Muscle of leg (tissue), 16 donors: ENCODE measurements at places on chromosomes 16 and 17. TPM values are rescaled to one million over a fixed set of nuclear protein-coding genes. Genes with fewer than 3 reads are reported as not detected.
A peak's percentile ranks its signal among the peaks of the same experiment; 100 is the strongest.

The TANGO6 gene
- 5.5 TPM for polyA plus RNA-seq

DNA sequence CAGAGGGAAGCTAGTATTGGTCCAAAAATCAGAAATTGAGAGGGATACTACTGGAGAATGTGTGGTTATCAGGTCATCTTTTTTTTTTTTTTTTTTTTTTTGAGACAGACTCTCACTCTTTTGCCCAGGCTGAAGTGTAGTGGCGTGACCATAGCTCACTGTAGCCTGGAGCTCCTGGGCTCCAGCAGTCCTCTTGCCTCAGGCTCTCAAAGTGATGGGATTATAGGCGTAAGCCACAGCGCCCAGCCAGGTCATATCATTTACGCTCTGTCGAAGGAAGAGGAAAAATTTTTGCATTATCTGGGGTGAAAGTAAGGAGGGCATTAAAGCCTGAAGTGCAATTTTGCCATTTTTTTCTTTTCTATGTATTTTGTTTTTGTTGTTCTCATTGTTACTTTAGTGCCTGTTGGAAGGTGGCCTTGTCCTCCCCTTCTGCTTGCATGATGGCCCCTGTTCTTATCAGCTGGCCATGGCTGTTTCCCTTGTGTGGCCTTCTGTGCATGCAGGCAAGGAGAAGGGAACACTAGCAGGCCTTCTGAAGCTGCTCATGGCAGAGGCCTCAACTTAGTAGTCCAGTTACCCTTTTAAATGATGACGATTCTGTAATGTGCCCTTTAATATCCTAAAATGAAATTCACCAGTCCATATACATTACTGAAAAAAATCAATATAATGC, 118.3 kb downstream of the SPECC1 start:
- no peak overlapping the region for H3K4me3 ChIP-seq
- peaks cover 3% of the 10 kb centered on the region for H3K27me3 ChIP-seq
- H3K4me1 ChIP-seq, result no peaks in the 10 kb centered on the region
- H3K36me3 ChIP-seq, result no peaks in the 10 kb centered on the region
- DNase-seq, result no peak
- no peak overlapping the region for H3K27ac ChIP-seq

DNA sequence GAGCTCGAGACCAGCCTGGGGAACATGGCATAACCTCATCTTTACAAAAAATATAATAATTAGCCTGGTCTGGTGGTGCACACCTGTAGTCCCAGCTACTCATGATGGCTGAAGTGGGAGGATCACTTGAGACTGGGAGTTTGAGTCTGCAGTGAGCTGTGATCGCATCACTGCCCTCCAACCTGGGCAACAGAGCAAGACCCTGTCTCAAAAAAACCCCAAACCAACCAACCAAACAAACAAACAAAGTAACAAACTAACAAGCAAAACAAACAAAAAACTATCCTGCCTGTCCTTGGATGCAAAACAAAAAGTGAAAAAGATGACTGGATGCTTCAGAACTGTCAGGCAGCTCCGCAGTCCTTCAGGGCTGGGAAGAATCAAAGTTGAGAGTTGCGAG, 5.7 kb upstream of the NGFR start:
- DNase-seq, result no peak
- H3K36me3 ChIP-seq, result no peaks in the 10 kb centered on the region
- peaks cover 23% of the 10 kb centered on the region for H3K27me3 ChIP-seq
- H3K27ac ChIP-seq, result no peak overlapping the region
- H3K4me3 ChIP-seq, result no peak overlapping the region
- H3K4me1 ChIP-seq, result peaks cover 24% of the 10 kb centered on the region

GRCh38 chr17:29038085-29038795, 4.7 kb upstream of the PIPOX start:
- DNase-seq, result no peak
- no peak overlapping the region for H3K4me3 ChIP-seq
- H3K27ac ChIP-seq, result no peak overlapping the region
- H3K4me1 ChIP-seq, result peaks cover 18% of the 10 kb centered on the region

The MT4 gene
- polyA plus RNA-seq, result not detected

DNA sequence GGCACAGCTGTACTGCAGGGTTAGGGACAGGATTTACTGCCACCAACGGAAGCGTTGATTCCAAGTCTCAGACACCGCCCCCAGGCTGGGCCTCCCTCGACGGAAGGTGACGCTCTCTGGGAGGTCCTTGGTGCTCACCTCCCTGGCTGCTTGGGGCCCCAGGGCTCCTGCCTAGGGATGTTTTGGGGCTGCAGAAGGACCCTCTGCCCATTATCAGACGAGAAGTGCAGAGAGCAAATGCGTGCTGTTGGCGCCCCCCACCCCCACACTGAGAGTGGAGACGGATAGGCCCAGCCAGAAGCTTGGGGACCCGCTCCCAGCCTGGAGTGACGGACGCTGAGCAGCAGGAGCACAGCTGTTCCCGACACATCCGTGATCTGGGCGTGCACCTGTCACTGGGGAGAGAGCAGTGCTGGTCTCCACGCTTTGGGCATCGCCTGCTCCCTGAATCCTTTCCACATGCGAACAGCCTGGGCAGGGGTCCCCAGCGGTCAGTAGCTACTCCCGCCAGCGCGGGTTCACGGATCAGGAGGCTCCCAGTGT, 5.1 kb upstream of the SOX8 start:
- no peak overlapping the region for H3K4me3 ChIP-seq
- DNase-seq, result peak; percentile 85
- H3K27me3 ChIP-seq, result peaks cover 7% of the 10 kb centered on the region
- peaks cover 82% of the 10 kb centered on the region for H3K4me1 ChIP-seq
- no peaks in the 10 kb centered on the region for H3K36me3 ChIP-seq

DNA sequence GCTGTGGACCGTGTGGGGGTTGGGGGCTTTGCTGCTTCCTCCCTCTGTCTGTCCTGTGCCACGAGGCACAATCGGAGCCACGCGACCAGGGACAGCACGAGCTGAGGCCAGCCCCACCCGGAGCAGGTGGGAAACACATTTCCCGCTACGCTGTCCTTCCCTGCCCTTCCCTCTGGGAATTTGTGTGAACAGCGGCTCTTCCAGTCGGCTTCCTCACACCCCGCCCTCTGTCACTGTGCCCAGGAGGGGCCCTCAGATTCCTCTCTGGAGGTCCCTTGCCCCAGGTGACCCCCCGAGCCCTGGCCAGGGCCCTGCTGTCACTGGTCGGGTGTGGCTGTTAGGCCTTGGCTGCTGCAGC, 19.6 kb downstream of the SPIRE2 start:
- H3K4me1 ChIP-seq, result peaks cover 17% of the 10 kb centered on the region
- DNase-seq, result no peak
- no peaks in the 10 kb centered on the region for H3K36me3 ChIP-seq
- no peaks in the 10 kb centered on the region for H3K27me3 ChIP-seq
- no peak overlapping the region for H3K27ac ChIP-seq

DNA sequence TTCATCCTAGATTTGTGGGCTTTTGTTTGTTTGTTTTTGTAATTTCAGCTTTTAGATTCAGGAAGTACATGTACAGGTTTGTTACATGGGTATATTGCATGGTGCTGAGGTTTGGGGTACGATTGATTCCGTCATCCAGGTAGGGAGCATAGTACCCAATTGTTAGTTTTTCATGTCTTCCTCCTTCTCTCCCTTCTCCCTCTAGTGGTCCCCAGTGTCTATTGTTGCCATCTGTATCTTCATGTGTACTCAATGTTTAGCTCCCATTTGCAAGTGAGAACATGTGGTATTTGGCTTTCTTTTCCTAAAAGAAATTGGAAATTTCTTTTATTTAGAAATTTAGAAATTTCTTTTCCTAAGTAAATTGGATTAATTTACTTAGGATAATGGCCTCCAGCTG, 37.1 kb upstream of the BCAS3 start:
- H3K4me3 ChIP-seq, result no peak overlapping the region
- peaks cover 5% of the 10 kb centered on the region for H3K36me3 ChIP-seq
- H3K27me3 ChIP-seq, result no peaks in the 10 kb centered on the region
- no peaks in the 10 kb centered on the region for H3K4me1 ChIP-seq

DNA sequence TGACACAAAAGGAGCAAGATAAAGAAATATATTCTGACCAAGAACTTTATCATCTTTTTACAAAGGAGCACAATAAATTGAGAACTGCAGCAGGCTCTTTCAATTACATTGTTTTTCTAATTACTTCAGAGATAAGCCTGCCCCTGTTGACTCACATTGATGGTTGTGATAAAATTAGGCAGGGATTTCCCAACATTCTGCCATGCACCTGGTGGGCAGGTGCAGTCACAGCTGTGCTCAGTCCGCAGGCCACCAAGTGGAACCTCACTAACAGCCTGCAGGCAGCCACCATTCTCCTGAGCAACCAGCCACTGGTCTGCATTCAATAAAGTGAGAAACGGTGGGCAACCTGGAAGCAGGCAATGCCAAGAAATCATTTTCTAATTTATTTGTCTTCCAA, 5.1 kb downstream of the FANCA start:
- H3K4me1 ChIP-seq, result peaks cover 6% of the 10 kb centered on the region
- no peaks in the 10 kb centered on the region for H3K27me3 ChIP-seq
- H3K27ac ChIP-seq, result no peak overlapping the region
